ENCODE measurements at places on chromosomes 5 and 9. TPM values are rescaled to one million over a fixed set of nuclear protein-coding genes. Genes with fewer than 3 reads are reported as not detected.
A peak's percentile ranks its signal among the peaks of the same experiment; 100 is the strongest.

SLC6A7 gene
- total RNA-seq: not detected

- H3K27me3 ChIP-seq: no peaks in the 10 kb centered on the region
- peak overlapping the region; percentile 75 for H3K4me3 ChIP-seq
- DNase-seq: no peak
These were observed 482 bp downstream of the IARS1 start for GRCh38 chr9:92293075-92293354.

DNA sequence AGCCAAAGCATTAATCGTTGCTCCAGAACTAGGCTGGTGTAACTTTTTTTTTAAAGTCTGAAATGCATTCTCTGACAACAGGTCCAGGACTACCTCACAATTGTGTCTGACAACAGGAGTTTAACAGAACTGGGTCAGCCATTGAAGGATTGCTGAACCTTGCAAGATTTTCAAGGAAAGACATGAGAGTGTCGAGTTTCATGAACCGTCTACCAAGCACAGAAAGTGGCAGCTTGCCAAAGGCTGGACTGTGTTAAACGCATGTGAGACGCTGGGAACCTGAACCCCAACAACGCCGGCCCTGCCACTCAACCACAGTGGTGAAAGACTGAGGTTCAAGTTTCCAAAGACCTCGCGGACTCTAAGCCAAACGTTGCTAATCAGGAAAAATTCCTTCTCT, 79.1 kb downstream of the LHFPL2 start:
- no peak overlapping the region for H3K27ac ChIP-seq
- H3K4me1 ChIP-seq: peaks cover 11% of the 10 kb centered on the region
- H3K36me3 ChIP-seq: no peaks in the 10 kb centered on the region
- no peak for DNase-seq

DNA sequence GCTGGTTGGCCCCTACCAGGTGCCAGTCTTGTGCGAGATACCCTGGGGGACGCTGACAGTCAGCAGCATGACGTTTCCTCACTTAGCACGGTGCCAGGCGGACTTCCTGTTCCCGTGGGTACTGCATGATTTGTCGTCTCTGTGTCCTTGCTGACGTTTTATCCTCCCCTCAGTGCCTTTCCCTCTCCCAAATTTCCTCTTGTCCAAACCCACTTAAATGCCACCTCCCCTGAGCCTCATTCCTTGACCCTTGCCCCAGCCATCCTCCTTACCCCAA, 60.6 kb upstream of the SAP30L start:
- H3K4me1 ChIP-seq: no peaks in the 10 kb centered on the region
- H3K36me3 ChIP-seq: peaks cover 61% of the 10 kb centered on the region
- H3K27ac ChIP-seq: no peak overlapping the region

TYRP1 gene
- total RNA-seq: 3.1 TPM

DNA sequence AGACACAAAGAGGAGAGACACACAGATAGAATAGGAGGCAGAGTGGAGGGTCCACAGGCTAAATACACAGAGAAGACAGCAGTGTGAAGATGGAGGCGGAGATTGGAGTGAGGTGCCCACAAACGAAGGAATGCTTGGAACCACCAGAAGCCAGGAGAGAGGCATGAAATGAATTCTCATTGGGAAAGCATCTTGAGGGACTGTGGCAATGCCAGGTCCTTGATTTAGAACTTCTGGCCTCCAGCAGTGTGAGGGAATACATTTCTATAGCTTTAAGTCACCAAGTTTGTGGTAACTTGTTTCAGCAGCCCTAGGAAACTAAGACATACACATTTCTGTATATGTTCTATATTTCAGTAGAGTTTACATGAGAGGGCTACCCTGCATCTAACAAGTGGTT, 396.6 kb upstream of the ZNF608 start:
- H3K36me3 ChIP-seq: no peaks in the 10 kb centered on the region
- H3K27me3 ChIP-seq: no peaks in the 10 kb centered on the region
- no peak overlapping the region for H3K27ac ChIP-seq
- no peaks in the 10 kb centered on the region for H3K4me1 ChIP-seq
- H3K4me3 ChIP-seq: no peak overlapping the region

DNA sequence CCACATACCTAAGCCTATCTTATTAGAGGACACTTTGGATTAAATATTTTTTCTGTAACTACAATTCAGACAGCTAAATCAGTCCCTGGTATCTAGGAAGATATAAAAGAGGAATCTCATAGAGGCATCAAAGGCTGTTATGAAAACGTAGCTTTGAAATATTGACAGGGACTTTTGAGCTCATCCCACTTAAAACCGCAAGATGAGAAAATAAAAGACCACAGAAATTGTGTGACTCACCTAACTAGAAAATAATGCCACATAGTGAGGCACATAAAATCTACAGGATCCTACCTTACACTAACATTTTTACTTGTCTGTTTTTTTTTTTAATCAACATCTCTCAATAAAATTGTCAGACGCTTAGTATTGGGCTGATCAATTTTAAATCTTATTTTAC, 686.5 kb upstream of the COX7C start:
- no peak overlapping the region for H3K27ac ChIP-seq
- DNase-seq: no peak

ZNF366 gene
- total RNA-seq: 5.6 TPM

CHSY3 gene
- 10.1 TPM for total RNA-seq
